Erythroblast (primary cell): ENCODE measurements at places on chromosomes 6 and 20.

DNA sequence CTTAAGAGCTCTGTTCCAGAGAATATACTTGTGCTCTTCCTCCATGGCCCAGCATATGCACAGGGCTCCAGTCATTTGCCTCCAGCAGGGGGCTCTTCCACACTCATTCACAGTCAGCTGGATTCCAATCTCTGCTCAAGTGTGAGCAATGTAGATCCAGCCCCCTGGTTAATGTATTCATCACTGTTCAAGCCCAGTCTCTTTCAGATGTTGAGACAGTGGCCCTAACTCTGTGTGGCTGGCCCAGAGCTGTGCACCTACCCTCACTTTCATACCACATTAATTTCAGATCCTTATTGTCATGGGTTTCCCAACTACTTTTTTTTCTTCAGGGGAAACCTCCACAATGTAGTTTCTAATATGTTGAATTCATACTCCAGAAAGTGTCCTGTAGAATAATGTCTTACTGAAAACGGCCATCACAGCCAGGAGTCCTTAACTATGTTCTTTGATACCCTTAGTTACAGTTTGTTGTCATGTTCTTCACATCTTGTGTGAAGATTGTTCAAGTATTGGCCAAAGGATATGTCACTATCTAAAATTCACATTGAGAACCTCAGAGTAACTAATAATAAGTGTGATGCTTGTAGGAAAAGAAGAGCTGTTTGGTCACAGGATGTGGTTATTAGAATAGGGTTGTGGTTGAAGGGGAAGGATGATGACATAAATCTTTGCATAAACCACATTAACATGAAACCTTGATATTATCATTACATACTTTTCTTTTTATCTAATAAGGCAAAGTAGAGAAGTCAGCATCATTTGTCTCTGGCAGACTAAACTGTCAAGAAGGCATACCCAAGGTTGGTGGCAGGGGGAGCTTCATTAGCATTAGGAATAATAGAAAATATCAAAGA, 14.4 kb upstream of the HLA-DQA1 start:
- DNase-seq = peak; percentile 2

DNA sequence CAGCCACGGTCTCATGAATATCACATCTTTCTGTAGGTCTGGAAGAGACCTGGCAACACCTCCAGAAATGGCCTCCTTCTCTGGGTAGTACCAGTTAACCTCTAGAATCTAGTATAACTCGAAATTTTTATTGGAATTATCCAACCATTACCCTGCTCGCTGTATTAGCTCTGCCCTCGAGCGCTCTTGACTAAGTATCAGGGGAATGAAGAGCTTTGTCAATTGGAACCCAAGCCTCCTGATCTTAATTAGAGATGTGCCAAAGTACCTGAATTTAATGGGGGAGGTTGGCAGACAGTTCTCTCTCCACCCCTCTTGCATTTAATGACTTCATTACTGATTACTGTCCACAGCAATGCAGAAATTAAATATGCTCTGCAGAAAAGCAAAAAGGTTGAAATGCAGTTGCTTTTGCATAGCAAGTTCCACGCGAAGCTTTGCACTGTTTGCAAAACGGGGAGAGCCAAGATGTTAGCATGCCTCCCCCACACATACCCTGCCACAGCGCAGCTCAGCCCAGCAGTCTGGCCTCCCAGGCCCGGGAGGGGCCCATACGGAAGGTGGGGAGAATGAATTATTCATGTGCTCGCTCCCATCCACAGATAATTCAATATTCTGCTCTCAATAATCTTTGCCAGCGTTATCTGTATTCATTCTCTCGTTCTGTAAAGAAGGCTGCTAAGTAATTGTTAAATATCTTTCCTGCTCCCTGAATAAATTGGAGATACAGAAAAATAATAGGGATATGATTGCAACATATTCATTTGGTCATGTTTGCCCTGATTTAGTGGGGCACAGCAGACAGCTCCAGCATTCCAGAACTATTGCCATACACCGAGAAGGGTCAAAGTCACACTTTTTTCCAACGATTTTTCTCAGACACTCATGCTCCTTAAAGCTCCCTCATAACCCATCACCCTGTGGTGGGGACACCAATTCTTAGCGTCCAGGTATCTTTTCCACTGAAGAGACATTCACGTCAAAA, 305.8 kb downstream of the CDH26 start:
- DNase-seq = no peak

DNA sequence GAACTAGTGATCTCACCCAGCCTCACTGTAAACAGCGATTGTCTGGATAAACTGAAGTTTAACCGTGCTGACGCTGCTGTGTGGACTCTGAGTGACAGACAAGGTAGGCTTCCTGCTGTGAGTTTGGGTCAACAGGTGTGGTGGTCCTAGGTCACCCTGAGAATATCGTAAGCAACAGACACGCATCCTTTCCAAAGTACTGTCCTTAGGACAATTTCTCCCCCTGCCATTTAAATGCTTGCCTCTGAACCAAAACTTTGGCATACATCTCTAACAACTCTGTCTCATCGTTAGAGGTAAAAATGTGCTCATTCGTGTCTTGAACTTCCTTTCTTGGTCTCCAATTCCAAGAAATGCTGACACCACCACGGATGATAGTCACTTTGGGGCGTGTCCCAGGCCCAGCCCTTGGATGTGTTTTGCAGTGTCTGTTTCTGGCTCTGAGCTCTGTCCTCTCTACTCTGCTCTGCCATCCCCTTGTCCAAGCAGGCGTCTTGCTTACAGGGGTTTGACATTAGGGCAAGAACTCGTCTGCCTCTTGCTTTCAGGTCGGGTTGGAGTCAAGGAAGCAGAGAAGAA, 95.5 kb downstream of the EYA2 start:
- DNase-seq = peak; percentile 54

DNA sequence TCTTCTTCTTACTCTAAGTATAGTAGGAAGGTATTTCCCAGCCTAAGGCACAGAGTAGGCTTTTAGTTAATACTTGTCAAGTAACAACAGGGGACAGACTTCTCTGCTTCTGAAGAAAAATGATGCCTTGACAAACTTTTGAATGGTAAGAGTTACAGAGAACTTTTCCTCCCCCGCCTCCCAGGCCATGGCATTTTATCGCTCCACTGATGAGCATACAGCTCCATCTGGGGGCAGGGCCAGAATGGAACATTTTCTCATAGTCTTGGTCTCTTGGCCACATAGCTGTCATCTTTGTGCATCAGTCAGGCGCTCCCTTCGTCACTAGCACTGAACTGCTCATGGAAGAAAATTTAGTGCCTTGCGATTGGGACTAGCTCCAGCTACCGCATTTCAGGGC, 1066.8 kb upstream of the CITED2 start:
- DNase-seq = peak; percentile 2

- DNase-seq = no peak
Observed at GRCh38 chr6:105890521-105891244, 195.5 kb upstream of the PRDM1 start.

GRCh38 chr6:130927305-130927704, 100.1 kb downstream of the SMLR1 start:
- no peak for DNase-seq

GRCh38 chr6:33621711-33622388, 728 bp downstream of the ITPR3 start:
- no peak for DNase-seq

DNA sequence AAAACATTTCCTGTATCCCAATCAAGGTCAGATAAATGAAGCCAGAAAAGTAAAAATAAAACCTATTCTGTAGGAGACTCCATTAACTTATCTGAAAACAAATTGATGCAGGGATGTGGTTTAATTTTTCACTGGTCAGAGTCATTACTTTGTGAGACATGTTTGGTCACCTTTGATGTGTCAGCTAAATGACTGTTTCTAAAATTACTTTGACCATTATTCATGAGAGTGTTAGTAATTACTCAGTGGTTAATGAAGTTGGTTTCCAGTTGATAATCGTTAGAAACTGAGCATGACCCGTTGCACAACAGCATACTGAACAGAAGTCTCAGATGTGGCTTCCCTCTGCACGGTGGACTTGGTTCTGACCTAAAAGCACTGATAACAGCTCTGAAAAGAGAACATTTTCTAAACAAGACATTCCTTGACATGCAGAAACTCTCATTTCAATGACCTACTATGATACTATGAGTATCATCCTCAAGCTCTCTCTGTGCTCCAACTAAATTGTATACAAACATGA, 410.5 kb upstream of the RNF217 start:
- DNase-seq = no peak

GRCh38 chr20:41436679-41437078, 70.1 kb upstream of the EMILIN3 start:
- no peak for DNase-seq

DNA sequence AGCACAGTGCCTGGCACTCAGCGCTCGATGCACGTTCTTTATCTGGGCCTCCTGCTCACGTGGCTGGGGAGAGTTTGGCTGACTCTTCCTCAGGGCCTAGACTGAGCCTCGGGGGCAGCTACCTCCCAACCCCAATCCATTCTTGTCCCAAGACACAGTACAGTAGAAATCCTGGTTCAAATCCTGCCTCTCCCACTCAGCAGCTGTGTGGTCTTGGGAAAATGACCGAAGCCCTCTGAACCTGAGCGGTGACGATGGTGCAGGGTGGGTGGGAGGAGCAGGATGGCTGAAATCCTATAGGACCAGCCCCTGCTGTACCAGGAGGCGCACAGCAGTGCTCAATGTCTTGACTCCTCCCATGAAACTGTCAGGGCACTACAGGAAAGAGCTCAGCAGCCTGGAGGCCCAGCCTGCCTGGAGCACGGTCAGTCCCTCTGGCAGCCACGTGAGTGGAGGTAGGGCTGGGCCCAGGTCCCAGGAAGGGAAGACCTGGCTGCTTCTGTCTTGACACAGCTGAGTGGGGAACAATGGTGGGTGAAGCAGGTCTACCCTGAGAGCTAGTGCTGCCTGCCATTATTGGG, 31.5 kb downstream of the PDRG1 start:
- no peak for DNase-seq

DNA sequence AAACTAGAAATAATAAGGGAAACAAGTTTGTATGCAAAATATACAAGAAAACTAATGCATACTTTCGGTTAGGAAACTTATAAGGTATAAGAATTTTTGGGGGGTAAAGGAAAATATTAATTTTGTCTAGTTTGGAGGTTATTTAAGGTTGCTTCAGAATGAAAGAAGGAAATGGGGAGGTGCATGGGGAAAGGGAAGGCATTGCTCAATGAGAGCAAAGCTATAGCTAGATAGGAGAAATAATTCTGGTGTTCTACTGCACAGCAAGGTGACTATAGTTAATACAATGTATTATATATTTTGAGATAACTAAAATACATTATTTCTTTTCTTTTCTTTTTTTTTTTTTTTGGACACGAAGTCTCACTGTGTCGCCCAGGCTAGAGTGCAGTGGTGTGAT, 5.4 kb upstream of the MYMX start:
- no peak for DNase-seq

GRCh38 chr20:8875586-8875985, 193.3 kb upstream of the PLCB4 start:
- no peak for DNase-seq

GRCh38 chr6:90284236-90285041, 12.2 kb downstream of the BACH2 start:
- DNase-seq = peak; percentile 44

DNA sequence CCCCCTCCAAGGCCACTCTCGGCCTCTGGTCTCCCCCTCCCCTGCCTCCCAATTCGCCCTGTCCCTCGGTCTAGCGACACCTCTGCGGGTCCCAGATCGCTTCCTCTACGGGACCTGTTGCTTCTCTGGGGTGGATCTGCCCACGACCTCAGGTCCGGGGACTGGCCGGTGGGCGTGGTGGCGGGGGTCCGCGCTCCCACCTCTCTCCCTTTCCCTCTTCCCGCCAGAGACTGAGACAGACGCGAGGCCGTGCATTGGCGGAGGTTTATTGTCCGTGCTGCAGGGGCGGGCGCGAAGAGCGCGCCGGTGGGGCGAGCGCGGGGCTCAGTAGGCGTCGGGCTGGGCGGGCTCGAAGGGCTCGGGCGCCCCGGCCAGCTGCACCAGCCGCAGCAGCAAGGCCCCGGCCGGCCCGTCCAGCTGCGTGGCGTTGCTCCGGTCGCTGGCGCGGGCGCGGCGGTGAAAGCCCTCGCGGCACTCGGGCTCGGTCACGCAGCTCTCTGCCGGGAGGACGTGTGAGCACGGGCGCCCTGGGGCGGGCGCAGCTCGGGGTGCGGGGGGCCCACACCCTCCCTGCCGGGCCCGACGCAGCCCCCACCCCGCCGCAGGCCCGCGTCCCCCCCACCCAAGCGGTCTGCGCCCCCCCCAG, 2.1 kb downstream of the AVP start:
- DNase-seq = no peak

- no peak for DNase-seq
Observed at GRCh38 chr20:9574181-9574580, 59.8 kb downstream of the LAMP5 start.

DNA sequence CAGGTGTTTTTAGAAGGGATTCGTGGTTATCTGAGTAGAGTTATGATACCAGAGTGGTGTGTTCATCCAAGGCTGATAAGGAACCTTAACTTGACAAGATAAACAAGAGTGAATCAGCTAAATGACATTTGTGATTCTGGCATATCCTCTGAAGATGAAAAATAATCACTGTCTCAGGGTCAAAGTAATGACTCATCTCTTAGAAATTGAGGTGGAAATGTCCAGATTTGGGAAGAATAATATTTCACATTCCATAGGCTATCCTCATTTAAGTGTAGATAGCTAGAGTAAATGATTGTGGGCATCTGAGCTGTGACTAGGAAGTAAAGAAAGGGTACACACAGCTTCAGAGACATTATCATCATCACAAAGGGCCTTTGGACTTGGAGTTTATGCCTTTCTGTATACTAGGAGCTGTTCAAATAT, 255.7 kb downstream of the GJA1 start:
- no peak for DNase-seq

- no peak for DNase-seq
Observed at GRCh38 chr20:61757-62156, 25.7 kb upstream of the DEFB125 start.

- no peak for DNase-seq
Observed at GRCh38 chr6:45650524-45651135, 272.9 kb upstream of the SUPT3H start.

GRCh38 chr20:23492292-23492691, 1.4 kb downstream of the CST8 start:
- no peak for DNase-seq

GRCh38 chr6:109002051-109002697, 92.5 kb downstream of the SESN1 start:
- no peak for DNase-seq

DNA sequence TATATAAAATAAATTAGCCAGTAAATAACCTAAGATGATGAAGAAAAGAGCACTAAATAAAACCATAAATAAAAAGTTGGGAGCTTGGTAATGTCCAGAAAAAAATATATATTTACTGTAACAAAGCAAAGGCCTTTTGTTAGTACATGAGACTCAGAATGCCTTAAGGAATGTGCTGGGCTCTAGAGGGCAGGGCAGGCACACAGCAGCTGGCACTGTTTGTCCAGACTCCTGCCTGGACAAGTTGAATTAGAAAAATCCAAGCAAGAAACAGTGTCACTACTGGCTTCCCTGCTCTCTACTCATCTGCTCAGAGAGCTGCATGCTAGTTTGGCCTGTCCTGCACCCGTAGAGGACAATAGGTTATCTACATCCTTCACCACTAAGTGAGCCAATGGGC, 8.8 kb downstream of the DEFB129 start:
- peak; percentile 6 for DNase-seq

DNA sequence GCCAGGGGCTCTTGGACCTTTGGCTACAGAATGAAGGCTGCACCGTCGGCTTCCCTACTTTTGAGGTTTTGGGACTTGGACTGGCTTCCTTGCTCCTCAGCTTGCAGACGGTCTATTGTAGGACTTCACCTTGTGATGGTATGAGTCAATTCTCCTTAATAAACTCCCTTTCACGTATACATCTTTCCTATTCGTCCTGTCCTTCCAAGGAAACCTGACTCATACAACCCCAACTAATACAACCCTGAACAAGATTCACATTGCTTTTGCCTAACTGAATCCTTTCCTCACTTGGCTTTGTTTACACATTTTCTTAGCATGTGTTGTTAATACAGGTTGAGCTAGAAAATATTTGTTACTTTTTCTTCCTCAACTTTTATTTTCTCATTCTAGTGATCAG, 21.9 kb downstream of the TBXT start:
- no peak for DNase-seq
